ENCODE measurements at places on chromosomes 11 and 22.

DNA sequence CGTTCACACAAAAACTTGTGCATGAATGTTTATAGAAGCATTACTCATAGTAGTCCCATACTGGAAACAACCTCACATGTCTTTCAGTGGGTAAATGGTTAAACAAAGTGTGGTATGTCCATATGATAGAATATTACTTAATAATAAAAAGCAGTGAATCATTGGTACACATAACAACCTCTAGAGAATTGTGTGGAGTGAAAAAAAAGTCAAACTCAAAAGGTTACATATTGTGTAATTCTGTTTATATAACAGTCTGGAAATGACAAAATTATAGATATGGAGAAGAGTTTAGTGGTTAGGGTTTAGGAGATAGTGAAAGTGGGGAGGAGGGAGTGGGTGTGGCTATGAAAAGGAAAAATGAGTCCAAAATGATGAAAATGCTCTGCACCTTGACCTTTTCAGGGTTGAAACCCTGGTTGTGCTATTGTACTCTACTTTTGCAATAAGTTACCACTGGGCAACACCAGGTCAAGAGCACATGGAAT lies 243.4 kb upstream of the DDI1 start:
- DNase-seq: peak; percentile 80

DNA sequence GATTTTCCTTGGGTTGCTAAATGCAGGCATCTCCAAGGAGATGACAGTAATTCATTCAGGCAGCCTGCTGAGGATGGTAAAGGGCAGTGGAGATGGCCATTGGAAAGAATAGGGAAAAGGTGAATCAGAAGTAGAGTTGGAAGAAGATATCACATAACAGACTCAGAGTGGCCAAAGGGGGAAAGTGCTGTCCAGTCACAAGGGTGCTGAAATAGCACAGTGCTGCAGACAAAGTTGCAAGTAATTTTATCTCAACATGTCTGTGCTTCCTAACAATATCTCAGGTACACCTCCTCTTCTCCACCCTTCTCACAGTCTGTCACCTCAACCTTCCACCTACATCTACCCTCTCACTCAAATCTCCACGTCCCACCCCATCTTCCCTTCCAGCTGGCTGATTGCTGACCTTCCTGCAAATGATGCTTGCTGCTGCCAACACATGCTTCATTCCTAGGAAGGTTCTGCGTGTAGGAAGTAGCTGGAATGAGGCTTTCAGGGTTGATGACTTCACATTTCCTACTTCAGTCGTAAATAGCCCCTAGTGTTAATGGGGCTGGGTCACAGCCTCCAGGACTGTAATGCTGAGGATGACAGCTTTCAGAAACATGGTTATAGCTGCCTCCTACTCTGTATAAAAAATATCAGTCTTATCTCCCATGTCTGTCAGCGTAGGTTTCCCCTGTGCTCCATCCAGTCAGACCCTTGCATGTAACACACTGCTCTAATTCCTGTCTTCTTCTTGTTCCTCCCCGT lies 123.9 kb downstream of the CTNND1 start:
- DNase-seq: peak; percentile 1

- DNase-seq: no peak
These were observed 44.0 kb upstream of the OPCML start for GRCh38 chr11:133576351-133576750.

GRCh38 chr11:114209343-114209742 lies 86.9 kb upstream of the NNMT start:
- DNase-seq: no peak

- DNase-seq: no peak
These were observed 340.4 kb downstream of the OPCML start for GRCh38 chr11:133191931-133192330.

Measured in cardiac fibroblast (primary cell).